COR-L47 (cell line): ENCODE measurements at places on chromosomes 16 and 17.

- DNase-seq: peak; percentile 10
Observed at GRCh38 chr17:49779739-49780231, 8.7 kb upstream of the KAT7 start.

DNA sequence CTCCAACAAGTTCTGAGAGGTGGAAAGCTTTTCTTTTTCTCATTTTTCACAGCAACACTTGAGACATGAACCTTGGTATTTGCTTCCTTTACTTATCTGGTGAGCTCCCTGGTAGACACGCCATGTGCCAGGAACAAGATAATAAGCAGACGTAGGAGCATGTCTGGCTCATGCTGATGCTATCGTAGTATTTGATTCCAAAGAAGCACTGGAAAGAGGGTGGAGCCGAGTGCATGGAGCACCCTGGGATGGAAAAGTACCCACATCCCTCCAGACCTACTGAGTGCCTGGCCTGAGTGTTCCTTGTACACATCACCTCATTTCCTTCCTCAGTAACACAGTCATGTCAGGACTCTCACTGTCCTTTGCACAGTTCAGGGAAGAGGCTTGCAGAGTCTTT is 231.0 kb downstream of the CBLN1 start:
- DNase-seq: no peak

DNA sequence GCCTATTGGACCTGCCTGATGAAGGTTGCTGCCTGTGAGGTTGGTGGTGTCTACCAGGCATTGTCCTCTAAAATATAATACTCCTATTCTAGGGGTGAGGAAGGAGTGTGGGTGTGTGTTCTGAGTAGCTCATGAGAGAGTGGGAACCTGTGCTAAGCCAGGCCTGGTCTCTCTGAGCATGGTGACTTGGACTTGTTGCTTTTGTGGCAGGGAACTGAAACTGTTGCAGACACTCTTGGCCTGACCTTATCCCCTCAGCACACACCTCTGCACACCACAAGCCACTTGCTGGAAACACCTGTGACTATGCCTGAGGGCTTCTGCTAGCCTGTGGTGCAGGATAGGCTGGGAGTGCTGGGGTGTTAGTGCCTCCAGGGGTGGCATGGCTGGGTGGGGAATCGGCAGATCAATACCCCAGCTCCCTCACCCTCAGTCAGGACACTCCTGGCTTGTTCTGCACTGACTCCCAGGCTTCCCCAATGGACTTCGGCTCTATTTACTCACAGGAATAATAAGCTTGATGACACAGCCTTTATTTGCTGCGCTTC is 29.9 kb downstream of the PLCG2 start:
- no peak for DNase-seq

DNA sequence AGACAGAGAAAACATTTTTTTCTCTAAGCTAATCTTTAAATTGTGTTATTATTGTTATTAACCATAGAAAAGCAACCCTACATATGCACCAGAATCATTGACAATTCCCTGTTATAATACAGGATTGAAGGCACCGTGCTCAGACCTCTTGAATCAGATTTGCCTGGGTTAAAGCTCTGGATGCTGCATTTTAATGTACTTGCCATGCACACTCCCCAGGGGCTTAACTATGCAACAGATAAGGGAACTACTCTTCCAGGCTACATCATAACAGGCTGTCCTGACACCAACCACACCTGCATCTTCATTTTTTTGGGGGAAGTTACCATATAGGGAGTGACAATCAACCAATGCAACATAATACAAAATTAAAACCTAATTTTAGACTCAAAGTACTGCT is 1187.6 kb upstream of the CDH8 start:
- DNase-seq: no peak

GRCh38 chr17:43745541-43745940 is 13.1 kb downstream of the SOST start:
- DNase-seq: no peak

GRCh38 chr16:2473446-2473926 is 1.4 kb upstream of the TBC1D24 start:
- peak; percentile 30 for DNase-seq

GRCh38 chr17:42120161-42120769 is 902 bp downstream of the KAT2A start:
- DNase-seq: no peak

- DNase-seq: no peak
Observed at GRCh38 chr17:81483085-81483861, 29.3 kb downstream of the ACTG1 start.

DNA sequence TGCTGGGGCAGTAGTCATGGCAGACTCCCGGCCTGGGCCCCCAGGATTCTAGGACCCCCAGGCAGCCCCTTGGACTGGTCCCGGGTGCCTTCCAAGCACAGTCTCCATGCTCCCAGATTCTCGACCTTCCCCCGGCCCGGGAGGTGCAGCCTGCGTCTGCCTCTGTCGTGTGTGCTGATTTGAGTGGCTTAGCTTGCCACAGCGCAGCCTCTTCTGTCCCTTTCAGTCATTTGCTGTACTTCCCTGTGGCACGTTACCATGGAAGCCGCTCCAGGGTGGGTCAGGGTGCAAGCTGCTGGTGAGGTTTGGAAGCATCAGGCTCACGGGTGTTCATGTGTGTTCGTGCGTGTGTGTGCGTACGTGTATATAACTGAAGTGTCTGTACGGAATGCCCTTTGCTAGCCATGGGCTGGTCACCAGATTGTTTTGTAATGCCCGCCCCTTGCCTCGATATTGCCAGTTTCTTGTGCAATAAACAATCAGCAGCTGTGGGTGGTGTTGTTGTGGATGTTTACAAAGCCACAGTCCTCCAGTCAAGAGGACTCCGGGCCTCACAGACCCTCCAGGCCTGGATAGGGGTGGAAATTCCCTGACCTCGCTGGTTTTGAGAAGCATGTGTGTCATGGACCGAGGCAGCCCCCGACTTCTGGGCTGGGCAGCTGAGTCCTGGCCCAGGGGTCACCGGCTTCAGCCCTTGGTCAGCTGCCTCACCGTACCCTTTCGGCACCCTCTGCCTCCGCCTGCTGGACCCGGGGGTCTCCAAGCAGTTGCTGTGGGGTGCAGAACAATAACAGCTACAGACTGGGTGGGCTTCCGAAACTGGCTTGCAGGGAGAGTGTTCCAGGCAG is 9.7 kb upstream of the CLEC18A start:
- no peak for DNase-seq

- DNase-seq: no peak
Observed at GRCh38 chr17:4150096-4150495, 7.1 kb downstream of the CYB5D2 start.

DNA sequence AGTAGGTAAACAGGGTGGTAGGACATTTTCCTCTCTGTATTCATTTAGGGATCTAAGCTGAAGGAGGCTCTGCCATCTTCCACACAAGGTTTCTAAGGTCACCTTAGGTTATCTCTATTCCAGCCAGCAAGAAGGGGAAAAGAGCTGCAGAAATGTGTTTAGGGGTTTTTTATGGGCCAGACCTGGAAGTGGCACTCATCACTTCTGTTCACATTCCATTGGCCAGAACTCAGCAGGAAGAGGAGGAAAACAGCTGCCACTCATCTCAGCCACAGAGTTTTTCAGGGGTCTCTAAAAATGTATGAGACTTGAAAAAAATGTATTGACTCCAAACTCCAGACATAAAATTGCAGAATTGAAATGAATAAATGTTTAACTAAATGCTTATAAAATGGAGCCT is 65.8 kb downstream of the FTO start:
- no peak for DNase-seq

DNA sequence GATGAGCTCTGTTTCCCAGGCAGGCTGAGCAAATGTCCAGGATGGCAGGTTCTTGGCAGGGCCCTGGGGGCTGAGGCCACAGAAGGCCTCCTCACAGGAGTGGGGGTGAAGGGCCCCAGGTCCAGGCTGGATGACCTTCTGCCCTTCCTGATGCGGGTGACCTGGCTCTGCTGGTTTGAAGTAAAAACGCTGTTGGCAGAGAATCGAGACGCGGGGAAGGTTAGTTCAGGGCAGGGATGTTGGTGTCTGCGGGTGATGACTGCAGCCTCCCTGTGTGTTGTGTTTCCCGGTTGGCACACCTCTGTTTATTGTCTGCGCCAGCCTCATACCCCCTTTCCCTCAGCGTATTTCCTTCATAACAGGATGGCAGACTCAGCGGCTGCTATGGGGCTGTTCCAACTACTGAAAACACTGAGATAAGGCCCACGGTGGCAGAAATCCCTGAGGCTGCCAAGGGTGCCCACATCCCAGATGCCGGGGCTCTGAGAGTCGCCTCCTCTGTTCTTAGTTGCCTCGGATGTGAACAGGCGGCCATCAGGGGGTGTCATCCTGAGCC is 104.6 kb downstream of the METRNL start:
- DNase-seq: no peak

DNA sequence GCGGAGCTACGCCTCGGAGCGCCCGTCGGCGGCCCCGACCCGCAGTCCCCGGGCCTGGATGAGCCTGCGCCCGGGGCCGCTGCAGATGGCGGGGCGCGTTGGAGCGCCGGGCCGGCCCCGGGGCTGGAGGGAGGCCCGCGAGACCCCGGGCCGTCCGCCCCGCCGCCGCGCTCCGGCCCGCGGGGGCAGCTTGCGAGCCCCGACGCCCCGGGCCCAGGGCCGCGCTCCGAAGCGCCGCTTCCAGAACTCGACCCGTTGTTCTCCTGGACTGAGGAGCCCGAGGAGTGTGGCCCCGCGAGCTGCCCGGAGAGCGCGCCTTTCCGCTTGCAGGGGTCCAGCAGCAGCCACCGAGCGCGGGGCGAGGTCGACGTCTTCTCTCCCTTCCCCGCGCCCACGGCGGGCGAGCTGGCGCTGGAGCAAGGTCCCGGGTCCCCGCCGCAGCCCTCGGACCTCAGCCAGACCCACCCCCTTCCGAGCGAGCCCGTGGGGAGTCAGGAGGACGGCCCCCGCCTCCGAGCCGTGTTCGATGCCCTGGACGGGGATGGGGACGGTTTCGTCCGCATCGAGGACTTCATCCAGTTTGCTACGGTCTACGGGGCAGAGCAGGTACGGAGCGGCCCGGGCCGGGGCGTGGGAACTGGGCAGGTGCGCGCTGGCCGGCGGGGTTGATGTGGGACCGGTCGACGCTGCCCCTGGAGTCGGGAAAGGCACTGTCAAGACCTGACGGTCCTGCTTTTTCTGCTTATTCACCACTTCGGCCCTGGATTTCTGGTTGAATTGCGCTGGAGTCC is 861 bp downstream of the RAB11FIP3 start:
- no peak for DNase-seq

- no peak for DNase-seq
Observed at GRCh38 chr17:50634224-50634914, at the start of gene ABCC3. Gene ABCC3, plus strand, starts transcription at chr17:50634881. Its CDS starts 56 bp downstream, at chr17:50634937.

- DNase-seq: no peak
Observed at GRCh38 chr16:74438492-74438979, 17.3 kb upstream of the CLEC18B start.

DNA sequence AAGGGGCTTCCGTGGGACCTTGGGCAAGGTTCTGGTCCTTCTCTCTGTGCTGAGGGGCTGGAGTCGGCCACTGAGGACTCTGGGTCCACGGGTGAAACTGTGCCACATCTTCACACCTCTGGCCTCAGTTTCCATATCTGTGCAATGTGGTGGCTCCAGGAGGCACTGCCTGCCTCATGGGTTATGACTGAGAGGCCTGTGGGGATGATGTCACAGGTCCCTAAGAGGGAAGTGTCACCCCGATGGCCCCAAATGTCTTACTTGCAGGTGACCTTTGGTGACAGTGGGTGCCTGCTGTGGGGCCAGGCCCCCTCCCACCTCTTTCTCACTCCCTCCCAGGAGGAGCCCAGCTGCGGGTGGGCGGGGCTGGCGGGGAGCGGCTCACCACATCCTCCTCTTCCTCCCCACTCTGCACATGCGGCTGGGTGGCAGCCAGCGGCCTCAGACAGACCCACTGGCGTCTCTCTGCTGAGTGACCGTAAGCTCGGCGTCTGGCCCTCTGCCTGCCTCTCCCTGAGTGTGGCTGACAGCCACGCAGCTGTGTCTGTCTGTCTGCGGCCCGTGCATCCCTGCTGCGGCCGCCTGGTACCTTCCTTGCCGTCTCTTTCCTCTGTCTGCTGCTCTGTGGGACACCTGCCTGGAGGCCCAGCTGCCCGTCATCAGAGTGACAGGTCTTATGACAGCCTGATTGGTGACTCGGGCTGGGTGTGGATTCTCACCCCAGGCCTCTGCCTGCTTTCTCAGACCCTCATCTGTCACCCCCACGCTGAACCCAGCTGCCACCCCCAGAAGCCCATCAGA is at the start of gene IL21R:
Gene IL21R, plus strand, starts transcription at position 407 of the 801 bp plus-strand sequence. CDS start 27,898 bp downstream, outside the sequence.
- DNase-seq: no peak

DNA sequence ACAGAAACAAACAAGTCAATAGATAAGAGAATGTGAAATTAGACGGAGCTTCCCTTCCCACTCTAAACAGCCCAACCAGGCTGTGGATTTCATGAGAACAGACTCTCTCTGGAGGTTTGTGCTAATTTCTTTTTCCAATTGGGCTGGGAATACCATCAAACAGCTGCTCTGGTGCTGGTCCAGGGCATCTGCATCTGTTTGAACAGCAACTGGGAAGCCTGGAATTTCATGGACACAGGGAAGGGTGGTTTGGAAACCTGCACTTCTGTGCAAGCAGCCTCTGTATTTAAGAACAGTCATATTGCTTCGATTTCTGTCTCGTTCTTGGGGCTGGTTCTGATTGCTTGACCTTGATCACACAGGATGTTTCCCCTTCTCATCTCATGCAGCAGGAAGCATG is 88.7 kb downstream of the FOXL1 start:
- no peak for DNase-seq

DNA sequence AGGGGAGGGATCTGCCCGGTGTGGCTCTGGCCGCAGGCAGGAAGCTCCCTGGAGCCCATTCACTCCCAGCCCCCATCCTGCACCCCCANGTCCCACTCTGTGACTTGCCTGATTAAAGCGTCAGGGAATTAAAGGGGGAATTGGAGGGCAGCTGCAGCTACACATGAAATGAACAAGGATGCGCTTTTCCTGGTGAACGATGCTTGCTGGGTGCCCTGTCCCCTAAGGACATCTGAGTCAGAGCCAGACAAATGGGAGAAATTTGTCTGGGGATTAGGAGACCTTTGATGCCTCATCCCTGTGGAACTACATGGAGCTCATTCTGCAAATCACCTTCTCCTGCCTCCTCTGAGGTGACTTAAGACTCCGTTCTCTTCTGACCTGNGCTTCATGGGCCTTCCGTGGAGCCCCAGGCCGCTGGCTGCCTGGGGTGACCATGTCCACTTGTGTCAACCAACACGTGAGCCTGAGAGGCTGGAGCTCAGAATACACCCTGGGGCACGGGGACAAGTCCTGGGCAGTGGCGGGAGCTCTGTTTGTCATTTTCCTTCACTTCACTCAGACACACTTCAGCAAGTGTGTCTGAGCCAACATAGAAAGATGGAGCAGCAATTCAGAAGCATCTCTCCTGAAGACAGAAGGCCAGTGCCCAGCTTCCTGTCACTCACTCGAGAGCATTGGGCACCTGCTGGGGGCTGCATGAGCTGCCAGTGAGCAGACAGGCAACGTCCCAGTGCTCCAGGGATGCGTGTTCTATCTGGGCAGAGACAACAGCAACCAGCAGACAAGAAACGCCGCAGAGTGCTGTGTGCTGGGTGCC is 54.1 kb downstream of the METRNL start:
- DNase-seq: no peak
